ENCODE measurements at places on chromosomes 16 and 17.

GRCh38 chr16:1096169-1097082 is at the start of gene C1QTNF8:
TSS of gene C1QTNF8 (minus strand) at chr16:1096244. CDS start at chr16:1094922, 1,322 bp downstream.
- no peak within 1 kb of the TSS for H3K4me3 ChIP-seq
- H3K36me3 ChIP-seq, result no peaks in the 10 kb centered on the region
- H3K4me1 ChIP-seq, result no peaks in the 10 kb centered on the region

DNA sequence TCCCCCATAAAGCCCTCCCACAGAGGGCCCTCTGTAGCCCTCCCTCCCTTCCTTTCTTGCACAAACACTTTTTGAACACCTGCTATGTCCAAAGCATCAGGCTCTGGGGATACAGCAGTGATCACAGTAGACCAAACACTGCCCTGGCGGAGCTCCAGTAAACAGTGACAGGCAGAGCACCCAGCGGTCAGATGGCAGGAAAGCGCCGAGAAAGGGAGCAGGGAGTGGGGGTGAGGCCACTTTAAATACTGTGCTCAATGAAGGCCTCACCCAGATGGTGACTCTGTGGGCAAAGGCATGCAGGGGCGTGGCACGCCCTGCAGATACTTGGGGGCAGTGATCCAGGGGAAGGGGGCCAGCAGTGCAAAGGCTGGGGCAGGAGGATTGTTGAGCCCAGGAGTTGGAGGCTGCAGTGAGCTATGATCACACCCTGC is 7.6 kb downstream of the PRR29 start:
- H3K27ac ChIP-seq, result peak overlapping the region; percentile 91
- DNase-seq, result peak; percentile 64

DNA sequence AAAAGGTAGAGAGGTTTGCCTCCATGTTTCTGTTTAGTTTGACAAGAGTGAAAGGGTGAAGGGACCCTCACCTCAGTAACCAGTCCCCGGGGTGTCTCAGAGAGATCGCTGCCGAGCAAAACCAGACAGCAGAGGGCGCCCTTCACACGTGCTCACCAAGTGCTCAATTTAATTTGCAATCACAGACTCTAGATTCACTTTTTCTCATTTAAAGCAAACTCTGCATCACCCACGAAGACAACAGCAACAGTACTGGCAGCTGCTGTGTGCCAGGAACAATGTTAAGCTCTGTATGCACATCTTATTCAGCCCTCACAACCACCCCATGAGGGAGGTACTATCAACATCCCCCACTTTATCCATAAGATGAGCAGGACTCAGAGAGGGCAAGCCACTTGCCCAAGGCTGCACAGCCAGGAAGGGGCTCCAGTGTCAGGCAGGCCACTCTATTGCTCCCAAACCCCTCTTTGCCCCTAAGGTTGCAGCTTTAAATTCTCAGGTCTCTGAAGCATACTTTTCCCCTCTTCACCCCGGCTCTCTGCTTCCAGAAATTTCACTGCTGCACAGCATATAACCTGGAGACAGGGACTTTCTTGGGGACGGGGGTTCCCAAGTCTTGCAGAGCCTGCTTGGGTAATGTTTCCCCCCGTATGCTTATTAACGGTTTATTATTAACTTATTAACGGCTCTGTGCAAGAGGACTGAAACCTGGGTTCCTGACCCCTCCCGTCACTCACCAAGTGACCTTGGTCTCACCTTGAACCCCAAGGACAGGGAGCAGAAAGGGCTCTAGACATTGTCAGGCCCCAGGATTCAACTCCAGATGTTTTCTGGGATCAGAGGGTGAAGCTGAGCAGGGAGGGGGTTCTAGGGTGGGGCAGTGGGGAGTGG is 70.9 kb downstream of the CNGB1 start:
- H3K4me1 ChIP-seq, result no peaks in the 10 kb centered on the region
- peak; percentile 67 for DNase-seq
- H3K27me3 ChIP-seq, result peaks cover 3% of the 10 kb centered on the region
- no peaks in the 10 kb centered on the region for H3K36me3 ChIP-seq

GRCh38 chr16:56985288-56985961 is 3.9 kb upstream of the NLRC5 start:
- H3K4me3 ChIP-seq, result no peak overlapping the region
- no peaks in the 10 kb centered on the region for H3K36me3 ChIP-seq
- DNase-seq, result peak; percentile 28
- H3K27me3 ChIP-seq, result no peaks in the 10 kb centered on the region
- H3K4me1 ChIP-seq, result peaks cover 16% of the 10 kb centered on the region
- no peak overlapping the region for H3K27ac ChIP-seq

Measured in endothelial cell of umbilical vein (primary cell).